ENCODE measurements at places on chromosomes 1 and 21.
A peak's percentile ranks its signal among the peaks of the same experiment; 100 is the strongest.

DNA sequence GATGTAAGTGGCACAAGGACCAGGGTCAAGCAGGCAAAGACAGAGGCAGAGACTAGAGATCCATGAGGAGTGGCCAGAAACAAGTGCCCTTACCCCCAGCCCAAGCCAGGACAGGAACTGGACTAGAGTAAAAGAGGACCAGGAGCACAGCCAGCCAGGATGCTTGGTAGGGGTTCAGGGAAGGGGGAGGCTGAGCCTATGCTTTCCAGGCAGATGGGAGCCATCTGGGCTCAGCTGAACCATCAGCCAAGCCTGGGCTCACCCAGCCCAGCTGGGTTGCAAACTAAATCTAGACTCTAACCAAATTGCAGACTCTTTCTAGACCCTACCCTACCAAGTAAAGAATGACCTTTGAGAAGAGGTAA, 15.2 kb downstream of the PDZK1IP1 start:
- no peak for DNase-seq

GRCh38 chr1:113199760-113200455, 126.9 kb downstream of the LRIG2 start:
- no peak for DNase-seq

GRCh38 chr1:59446257-59446901, 149.5 kb downstream of the FGGY start:
- DNase-seq: no peak

GRCh38 chr1:175877939-175878737, 134.7 kb upstream of the TNR start:
- no peak for DNase-seq

DNA sequence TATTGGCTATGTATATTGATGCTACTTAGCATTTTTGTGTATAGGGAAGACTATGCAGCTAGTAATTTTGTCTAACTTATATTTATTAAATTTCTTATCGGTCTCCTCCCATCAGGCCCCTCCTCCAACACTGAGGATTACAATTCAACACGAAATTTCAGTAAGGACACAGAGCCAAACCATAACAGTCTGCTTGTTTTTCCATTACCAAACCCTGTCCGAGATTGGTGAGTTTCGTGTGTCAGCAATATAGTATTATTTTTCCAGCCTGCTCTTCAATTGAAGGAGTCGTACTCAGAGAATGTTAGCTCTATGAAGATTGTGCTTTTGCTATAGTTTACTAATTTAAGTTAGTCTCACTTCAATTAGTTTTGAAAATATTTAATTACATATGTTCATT, 1495.3 kb downstream of the MRPL39 start:
- DNase-seq: no peak

GRCh38 chr1:214418391-214418790, 133.0 kb downstream of the PTPN14 start:
- DNase-seq: no peak

GRCh38 chr1:82646888-82647287, 846.2 kb downstream of the ADGRL2 start:
- DNase-seq: no peak

DNA sequence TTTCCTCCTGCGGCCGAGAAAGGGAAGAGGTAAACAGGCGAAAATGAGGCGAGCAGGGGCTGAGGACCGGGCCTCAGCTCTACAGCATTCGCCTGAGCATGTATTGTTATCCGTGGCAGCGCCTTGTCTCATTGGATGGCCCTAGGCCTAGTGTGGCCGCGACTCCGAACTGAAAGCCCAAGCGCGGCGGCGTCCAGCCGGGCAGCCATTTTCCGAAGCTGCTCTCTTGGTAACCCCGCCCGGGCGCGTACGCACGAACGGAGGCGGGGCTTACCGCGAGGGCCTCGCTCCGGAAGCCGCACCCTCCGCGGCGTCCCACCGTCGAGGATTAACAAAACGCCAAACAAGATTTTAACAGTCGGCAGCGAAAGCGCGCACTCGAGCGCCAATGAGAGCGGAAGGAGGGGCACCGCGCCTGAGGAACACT, 797 bp upstream of the USP1 start:
- DNase-seq: no peak

GRCh38 chr21:45407629-45408247, 2.8 kb downstream of the COL18A1 start:
- no peak for DNase-seq

GRCh38 chr1:18482721-18483425, 2.1 kb downstream of the KLHDC7A start:
- no peak for DNase-seq

DNA sequence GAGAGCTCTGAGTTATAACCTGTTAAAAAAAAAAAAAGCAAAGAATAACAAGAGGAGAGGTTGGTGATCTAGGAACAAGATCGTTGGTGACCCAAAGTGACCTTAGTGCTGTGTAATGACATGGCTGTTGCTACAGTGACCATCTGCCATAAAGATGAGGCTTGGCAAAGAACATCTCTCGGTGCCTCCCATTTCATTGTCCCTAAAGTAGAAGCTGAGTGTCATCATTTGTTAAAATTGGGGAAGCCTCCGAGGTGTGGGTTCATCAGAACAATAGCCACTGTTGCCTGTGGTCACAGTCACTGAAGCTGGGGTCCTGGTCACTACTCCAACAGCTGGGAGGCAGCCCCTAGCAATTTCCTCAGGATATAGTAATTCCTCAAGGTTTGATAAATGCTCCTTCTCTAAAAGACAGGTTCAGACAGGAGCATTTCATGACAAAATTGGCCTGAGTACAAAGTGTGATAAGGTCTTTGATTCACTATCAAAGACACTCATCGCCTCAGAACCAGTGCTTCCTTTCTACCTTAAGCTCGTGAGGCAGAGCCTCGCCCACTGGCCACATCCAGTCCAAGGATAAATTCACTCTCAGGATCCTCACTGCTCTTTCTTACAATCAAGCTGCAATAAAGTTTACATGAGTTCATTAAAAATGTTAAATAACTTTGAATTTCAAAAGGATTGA, 81.9 kb upstream of the RGS2 start:
- no peak for DNase-seq

DNA sequence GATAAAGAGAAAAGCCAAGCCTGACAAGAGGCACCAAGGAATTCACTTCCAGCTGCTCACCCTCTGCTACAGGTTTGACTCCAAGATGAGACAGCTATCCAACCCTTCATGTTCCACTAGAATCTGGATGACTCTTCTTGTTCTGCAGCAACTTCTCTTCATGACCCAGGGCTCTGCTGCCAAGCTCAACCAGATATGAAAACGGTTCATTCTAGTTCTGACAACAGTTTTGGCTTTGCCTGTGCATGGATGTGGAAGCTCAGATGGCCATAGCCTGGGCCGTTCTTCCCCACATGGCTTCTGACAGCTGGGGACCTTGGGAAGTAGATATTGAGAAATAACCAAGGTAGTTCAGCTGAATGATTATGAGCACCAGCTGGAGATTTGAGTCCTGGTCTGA, 13.7 kb downstream of the PI4KB start:
- no peak for DNase-seq

DNA sequence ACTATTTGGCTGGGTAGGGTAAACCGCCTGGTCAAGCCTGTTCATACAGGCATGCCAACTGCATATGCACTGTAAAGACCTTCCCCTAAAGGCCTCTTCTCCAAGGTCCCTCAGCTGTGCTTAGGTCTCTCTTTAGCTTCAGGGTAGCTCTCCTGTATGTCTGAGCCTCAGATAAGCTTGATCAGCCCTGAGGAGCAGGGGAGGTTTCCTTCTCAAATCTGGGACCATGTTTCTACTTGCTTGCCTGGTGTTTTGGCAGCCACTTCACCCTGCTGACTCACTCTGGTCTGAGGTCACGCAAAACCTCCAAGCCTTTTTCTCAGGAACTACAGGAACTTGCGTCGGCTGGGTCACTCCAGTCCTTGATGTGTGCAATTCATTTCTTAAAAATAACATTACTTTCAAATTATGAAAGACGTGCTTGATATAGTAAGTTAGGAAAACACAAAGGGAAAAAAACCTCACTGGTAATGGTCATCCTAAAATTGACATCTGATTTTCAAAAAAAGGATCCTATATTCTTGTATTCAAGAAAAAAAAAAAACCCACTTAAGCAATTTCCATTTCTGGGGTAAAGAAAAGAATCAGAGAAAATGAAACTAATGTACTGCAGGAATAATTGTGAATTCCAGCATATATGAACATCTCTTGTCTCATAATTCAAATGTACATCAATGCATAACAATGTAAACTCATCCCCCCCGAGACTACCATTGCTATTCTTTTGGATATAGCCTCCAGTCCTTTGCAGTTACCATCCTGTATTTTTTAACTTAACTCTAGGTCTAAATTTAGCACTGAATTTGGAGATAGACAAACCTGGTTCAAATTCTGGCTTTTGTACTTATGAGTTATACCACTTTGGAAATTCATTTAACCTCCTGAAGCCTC, 24.8 kb upstream of the RNF19B start:
- no peak for DNase-seq

DNA sequence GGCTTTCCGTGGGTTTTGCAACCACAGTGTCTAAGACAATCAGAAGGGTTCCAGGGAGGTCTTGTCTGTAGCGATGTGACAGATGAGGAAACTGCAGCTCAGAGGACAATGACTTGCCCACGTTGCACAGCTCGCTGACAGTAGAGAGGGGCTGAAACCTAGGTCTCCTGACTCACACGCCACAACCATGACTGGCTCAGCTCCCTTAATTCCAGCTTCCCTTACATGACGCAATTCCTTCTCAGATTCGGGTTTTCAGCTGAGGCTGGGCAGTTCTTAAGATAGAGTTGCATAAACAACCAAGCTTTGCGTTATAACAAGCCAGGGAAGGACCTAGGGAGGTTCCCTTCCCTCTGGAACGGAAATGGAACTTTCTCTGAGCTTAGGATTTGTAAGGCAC, 36.3 kb downstream of the DHCR24 start:
- DNase-seq: no peak

- no peak for DNase-seq
Observed at GRCh38 chr1:154777154-154777553, 92.9 kb downstream of the KCNN3 start.

- peak; percentile 50 for DNase-seq
Observed at GRCh38 chr1:152654110-152654509, 9.1 kb upstream of the LCE2D start.

- DNase-seq: no peak
Observed at GRCh38 chr1:87615901-87616300, 287.2 kb downstream of the LMO4 start.
